ENCODE measurements at places on chromosomes 5 and 9.

- no peak for DNase-seq
Measured at GRCh38 chr5:72141440-72142355, 34.4 kb downstream of the MAP1B start.

DNA sequence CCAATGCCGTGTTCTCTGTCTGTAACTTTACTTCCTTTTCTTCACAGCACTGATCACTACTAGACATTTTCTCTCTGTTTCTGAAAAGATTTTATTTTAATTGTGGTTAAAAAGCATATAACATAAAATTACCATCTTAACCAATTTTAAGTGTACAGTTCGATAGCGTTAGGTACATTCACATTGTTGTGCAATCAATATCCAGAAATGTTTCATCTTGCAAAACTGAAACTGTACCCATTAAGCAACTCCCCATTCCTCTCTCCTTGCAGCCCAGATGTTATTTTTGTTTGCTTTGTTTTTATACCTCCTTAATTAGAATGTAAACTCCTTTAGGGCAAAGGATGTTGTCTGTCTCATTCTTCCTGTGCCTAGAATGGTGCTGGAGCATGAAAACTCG is 47.5 kb downstream of the COL27A1 start:
- DNase-seq = no peak

- no peak for DNase-seq
Measured at GRCh38 chr5:33161421-33161820, 279.3 kb upstream of the TARS1 start.

DNA sequence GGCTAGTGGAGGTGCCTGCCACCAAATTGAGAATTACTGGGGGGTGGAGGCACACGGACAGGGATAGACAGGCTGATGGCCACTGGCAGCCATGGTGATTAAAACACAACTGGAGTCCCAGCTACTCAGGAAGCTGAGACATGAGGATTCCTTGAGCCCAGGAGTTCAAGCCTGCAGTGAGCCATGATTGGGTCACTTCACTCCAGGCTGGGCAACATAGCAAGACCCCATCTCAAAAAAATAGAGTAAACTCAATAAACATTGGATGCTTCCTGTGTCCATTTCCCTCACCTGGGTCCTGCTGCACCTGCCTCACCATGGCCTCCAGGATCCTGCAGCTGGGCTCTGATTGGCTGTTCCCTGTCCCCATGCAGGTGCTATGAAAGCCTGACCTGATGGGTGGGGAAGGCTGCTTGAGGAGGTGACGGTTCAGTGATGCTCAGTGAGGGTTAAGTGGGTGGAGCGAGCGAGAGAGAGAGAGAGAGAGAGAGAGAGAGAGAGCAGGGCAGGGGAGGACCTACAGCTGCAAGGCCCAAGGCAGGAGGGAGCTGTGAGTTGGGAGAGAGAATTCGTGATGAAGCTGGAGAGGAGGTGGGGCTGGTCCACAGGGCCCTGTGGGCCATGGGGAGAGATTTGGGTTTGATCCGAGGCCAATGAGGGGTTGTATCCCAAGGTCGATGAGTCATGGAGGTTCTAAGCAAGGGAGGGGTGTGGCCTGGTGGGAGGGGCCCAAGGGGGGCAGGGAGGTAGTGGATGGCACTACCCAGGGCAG is 36.7 kb upstream of the FUBP3 start:
- DNase-seq = no peak

GRCh38 chr5:76807296-76807695 is 11.5 kb upstream of the F2RL1 start:
- DNase-seq = no peak

DNA sequence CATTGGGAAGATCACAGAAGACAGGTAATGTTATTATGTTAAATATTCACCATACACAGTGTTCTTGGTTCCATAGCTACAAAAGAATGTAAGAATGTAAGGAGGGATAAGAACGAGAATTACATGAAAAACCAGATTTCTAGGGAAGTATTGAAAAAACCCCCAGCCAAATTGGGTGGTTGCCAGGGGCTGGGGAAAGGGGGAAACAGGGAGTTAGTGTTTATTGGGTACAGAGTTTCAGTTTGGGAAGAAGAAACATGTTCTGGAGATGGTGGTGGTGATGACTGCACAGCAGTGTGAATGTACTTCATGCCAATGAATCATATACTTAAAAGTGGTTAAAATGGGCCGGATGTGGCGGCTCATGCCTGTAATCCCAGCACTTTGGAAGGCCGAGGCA is 40.3 kb downstream of the GLRX start:
- no peak for DNase-seq

GRCh38 chr5:56298336-56299090 is 65.4 kb upstream of the ANKRD55 start:
- DNase-seq = no peak

DNA sequence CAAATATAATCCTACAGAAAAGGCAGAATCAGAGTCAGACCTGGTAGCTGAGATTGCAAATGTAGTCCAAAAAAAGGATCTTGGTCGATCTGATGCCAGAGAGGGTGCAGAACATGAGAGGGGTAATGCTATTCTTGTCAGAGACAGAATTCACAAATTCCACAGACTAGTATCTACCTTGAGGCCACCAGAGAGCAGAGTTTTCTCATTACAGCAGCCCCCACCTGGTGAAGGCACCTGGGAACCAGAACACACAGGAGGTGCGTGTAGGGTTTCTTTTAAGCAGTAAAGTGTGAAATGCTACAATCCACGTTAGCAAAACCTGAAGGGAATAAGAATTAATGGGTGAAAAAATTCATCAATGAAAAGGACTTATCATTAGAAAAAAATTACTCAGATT is 145.8 kb downstream of the GIN1 start:
- DNase-seq = no peak

DNA sequence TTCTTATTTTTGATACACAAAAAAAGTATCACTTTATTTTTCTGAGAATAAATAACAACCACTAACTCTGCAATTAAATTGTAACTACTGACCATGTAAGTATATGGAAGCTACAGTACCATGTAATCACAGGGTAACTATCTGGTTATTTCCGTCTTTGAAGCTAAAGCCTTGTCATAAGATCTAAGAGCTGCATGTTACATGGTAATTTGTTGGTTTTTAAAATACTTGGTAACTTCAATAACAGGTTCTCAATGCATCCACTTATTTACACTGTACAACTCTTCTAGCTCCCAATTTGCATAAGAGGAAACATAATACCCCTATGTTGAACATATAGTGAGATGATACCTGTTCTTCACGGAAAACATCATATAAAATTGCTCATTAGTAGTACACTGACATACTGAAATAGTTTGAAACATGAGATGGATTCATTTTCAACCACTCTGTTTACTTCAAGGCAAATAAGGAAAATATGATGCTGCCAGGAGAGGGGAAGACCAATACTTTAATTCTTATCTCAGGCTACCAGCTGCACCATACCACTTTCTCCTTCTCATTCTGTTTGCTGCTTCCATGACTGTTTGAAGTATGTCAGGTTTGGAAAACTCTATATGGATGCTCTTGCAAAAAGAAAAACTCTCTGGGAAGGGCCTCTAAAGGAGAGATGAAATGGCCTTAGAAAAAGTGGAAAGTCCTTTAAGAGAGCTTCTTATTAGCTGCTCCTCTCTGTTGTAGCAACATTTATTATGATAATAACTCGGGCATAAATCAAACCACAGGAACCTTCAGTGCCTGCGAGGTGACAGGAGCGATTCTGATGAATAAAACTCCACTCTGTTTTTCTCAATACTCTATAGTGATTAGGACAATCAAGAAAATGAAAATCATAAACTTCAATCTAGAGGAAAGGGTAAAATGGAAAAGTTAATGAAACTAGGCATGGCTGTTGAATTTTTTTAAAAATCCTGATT is 150.2 kb downstream of the KIAA0825 start:
- DNase-seq = no peak

- no peak for DNase-seq
Measured at GRCh38 chr5:31918739-31919138, 255.4 kb downstream of the GOLPH3 start.

GRCh38 chr5:15214010-15214409 is 286.0 kb upstream of the FBXL7 start:
- no peak for DNase-seq

DNA sequence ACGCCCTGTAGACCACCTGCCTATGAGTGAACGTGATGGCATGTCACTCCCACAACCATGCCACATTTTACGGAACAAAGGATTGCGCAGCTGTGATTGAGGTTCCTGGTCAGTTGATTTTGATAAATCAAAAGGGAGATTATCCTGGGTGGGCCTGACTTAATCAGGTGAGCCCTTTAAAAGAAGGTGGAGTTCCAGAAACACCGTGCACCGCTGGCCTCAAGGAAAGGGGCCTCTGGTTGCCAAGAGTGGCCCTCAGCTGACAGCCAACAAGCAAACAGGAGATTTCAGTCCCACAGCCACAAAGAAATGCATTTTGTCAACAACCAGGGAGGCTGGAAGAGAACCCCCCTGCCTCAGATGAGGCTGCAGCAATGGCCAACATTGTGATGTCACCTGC is 19.0 kb downstream of the TRIM7 start:
- no peak for DNase-seq

DNA sequence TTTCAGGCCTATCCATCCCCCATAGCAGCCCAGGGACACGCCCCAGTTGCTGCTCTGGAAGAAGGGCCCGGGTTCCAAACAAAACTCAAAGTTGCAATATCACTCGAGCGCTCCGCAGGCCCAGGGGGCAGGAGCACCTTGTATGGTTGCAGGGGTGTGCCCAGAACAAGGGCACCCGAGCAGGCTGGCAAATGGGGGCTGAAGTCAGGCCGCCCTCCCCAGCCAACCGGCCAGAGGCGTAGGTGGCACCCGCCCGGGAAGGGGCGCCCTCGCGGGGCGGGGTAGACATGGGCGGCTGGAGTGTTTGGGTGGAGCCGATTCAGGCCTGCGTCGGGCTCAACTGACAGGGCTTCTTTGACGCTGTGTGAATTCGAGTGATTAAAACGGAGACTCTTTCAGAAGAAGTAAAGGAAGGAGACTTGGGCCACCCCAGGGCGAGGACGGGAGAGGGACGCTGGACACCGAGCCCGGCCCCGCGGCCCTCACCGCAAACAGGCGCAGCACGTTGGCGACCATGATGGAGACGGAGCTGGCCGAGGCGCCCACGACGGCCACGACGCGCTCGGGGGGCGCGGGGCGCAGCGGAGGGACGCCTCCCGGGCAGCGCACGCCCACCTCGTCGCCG is 1.1 kb downstream of the GRM6 start:
- DNase-seq = no peak

DNA sequence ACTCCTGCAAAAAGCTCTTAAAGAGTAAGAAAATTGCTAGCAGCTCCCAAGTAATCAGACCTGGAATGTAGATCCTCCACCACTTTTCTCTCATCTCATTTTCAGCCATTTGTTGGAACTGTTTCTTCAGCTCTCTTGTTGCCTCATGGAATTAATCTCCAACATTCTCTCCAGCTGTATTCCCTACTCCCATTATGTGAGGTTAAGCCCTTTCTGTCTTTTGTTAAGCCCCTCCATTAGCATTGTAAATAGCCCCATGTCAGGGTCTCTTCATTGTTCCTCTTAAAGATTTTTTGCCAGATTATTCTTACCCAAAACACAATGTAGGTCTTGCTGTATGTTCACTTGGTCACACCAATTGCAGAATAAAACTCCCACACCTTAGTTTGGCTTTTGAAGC is 119.8 kb downstream of the PLPPR1 start:
- DNase-seq = no peak

DNA sequence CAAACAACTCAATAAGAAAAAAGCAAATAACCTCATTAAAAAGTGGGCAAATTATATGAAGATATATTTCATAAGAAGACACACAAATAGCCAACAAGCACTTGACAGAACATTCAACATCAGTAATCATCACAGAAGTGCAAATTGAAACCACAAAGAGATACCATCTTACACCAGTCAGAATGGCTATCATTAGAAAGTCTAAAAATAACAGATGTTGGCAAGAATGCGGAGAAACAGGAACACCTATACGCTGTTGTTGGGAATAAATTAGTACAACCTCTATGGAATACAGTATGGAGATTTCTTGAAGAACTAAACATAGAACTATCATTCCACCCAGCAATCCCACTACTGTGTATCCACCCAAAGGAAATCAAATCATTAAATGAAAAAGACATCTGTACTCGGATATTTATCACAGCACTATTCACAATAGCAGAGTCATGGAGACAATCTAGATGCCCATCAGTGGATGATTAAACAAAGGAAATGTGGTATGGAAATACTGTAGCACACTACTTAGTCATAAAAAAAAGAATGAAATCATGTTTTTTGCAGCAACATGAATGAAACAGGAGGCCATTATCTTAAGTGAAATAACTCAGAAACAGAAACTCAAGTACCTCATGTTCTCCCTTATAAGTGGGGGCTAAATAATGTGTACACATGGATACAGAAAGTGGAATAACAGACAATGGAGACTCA is 106.8 kb upstream of the FST start:
- DNase-seq = no peak

DNA sequence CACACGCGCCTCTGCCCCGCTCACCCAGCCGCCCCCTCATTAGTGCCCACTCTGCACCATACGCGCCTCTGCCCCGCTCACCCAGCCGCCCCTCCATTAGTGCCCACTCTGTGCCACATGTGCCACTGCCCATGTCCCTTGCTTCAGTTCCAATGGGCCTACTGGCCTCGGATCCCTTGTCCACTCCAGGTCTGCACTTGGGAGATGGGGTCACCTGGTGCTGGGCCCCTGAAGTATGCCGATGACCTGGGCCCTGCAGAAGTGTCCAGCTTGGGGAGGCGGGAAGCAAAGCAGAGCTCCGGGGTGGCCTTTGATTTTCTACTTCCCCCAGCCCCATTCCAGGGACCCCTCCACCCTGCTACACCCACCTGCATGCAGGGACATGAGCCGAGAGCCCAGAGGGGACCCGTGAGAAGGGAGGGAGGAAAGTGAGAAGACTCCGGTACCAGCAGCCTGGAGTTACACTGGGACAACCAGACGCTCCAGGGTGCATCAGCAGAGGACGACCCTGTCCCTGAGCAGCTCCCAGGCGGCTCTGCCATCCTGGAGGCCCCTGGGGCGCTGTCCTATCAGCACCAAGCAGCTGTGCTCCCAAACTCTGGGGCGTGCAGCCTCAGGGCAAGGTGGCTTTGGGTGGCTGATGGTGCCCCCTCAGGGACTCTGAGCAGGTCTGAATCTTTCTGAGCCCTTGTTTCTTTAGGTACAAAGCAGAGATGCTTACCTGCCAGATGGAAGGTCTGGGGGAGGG is 140.8 kb downstream of the RXRA start:
- DNase-seq = no peak

- no peak for DNase-seq
Measured at GRCh38 chr9:127500399-127500798, 49.1 kb downstream of the LRSAM1 start.

DNA sequence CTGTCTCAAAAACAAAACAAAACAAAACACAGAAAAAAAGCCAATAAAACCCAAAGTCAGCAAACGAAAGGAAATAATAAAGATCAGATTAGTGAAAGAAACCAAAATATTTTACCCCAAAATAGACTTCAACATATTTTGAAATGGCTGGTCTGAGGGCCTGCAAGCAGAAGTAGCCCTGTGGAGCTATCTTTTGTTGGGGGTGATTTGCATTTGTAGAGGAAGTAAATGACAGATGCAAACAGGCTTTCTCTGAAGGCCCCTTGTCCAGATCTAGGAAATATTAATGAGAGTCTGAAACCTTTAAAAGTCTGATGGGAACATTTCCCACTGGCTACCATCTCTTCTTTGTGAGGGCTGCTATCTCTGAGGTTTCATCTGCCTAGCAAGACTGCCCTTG is 74.0 kb downstream of the GCNT4 start:
- no peak for DNase-seq
